ENCODE measurements at places on chromosomes 11 and 22.
A peak's percentile ranks its signal among the peaks of the same experiment; 100 is the strongest.

DNA sequence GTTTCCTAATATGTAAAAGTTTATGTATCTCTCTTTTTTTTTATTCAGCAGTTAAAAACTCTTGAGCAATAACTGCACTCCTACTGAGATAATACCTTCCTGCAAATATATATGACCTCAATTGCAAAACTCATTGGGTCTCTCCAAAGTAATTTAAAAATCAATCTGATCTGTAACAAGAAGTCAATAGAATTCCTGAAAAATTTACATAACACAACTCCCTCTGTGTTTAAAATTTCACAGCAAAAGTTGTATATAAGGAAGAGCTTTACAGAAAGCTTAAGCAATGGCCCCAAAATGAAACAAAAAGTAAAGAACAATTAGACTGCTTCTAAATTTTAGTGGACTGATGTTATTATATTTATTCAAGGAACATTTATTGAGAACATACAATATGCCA, 313.4 kb downstream of the DLG2 start:
- no peak for DNase-seq

- DNase-seq: no peak
Measured at GRCh38 chr11:76086743-76087635, 119.3 kb downstream of the WNT11 start.

DNA sequence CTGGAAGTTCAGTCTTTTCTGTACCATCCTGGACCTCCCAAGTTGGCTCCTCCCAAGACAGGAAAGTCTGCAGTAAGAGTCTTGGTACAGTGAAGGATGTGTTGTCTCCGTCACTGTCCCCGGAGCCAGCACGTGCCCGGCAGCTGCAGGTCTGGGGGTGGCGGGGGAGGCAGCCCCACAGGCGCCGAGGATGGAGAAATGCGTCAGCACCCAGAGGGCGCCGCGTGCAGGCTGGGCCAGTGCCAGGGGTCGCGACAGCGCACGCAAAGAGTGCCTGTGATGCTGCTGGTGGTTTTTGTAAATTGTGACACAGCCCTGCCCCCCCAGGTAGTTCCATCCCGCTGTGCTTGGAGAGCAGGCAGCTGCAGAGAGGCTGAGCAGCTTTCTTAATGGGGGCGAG, 1200.5 kb downstream of the BRD1 start:
- no peak for DNase-seq

GRCh38 chr22:31075961-31076360, 5.2 kb upstream of the SMTN start:
- no peak for DNase-seq

DNA sequence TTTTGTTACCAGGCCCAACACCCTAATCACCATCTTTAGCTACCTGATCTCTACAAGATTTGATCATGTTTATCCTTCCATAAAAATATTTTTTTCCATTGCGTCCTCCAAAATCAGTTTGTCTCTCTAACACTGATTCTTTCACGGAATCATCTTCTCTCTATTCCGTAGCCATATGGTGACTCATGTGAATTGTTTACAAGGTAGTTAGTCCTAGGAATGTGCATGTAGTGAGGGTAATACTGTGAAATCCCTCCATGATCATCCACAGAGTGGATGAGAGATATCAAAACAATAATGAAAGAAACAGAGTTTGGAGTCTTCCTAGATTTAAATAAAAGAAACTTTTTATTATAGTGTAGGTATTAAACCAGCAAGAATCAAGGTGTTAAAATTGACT, 230.2 kb downstream of the METTL15 start:
- DNase-seq: no peak

- DNase-seq: no peak
Measured at GRCh38 chr11:132448334-132448995, 1078.0 kb downstream of the NTM start.

DNA sequence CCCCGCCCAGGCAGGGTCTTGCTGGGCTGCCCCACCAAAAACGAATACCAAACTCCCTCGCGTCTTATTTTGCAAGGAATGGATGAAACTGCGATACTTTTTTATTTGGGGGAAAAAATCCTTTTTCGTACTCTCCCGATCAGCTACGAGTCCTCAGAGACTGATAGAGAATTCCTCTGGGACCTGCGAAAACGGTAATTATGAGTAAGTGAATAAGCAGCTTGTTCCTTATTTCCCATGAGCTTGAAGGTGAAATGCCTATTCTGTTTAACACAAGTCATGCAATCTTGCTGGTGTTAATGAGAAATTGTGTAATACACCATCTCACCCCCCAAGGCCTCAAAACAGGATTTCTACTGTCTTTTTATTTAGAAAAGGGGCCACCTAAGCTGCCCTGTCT, 5.5 kb downstream of the GRK3 start:
- DNase-seq: no peak

GRCh38 chr11:44760917-44761550, 34.3 kb downstream of the TSPAN18 start:
- no peak for DNase-seq

GRCh38 chr11:12266943-12267342, 110.4 kb upstream of the PARVA start:
- no peak for DNase-seq

GRCh38 chr11:131693756-131694155, 323.3 kb downstream of the NTM start:
- no peak for DNase-seq

DNA sequence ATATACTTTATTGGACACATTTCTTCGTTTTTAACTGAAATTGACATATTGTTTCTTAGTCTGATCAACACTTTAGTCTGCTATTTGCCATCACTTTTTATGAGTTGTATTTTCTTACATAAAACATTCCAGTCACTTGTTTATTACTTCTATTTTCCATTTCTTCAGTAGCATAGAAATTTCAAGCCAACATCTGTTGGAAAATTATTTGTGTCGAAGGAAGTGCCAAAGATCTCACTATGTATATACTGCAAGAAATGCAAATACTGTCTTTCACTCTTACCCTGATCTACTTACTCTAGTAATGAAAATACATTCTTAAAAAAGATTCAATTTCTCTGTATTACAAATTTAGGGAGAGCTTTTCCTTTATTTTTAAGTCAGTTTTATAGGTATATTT, 105.9 kb downstream of the SLC17A6 start:
- DNase-seq: no peak

DNA sequence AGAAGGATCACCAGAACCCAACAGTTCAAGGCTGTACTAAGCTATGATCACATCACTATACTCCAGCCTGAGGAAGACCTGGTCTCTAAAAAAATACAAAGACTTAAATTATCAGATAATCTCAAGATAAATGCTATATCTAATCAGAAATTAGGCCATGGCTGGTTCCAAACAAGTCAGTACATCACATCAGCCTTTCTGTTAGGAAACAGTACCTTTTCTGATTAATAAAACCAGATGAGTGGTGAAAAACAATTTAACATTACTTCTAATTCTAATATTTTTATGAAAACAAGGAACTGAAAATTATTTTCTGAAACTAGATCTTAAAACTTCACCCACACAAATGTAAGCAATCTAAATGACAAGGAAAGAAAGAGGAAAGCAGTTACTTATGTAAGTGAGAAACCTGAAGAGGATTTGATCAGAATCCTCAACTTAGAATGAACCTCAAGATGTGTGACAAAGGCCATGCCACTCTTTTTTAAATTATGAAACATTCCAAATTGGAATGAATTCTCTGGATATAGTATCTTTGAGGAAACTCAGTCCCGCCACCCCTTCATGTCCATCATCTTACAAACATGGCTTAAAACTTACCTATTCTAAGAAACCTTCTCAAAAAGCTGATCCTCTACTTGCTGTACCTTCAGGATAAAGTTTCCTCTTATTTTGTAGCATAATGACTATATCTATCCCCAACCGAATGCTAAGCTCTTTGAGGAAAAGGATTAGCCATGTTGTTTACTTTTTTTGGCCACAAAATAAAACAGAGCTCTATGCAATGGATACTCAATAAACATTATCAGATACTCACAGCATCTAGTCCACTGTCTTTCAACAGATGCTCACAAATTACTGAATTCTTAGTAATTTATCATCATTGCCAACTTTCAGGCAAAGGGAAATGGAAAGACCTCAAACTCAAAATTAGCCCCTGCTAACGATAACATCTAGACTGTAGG, 132.0 kb downstream of the MRTFA start:
- DNase-seq: no peak

DNA sequence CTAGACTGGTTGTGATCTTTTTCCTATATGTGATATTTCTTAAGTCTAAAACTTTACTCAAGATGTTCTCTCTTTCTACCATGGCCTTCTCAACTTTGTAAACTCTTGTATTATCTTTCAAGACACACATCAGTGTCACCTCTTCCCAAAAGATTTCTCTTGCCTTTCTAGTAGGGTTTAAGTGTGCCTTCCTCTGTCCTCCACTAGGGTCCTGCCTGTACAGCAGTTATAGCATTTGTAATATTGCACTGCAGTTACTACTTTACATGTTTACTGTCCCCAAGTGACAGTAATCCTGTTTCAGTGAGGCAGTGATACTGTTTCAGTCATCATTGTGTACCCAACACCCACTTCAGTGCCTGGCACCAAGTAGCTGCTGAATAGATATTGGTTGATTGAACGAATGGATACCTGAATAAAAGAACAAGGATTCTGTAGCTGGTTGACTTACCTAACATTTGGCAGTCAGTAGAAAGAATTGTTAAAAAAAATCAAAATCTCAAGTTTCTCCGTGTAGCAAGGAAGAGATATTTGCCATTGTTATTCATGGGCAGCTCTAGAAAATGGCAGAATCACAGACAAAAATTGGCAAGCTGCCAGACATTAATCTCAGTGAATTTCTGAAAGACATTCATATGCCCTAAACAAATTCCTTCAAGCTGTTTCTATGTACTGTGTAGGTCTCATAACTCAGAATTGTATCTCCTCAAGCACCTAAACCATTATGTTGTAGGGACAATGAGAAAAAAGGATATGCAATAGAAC, 79.4 kb downstream of the RBMXL2 start:
- DNase-seq: peak; percentile 1

DNA sequence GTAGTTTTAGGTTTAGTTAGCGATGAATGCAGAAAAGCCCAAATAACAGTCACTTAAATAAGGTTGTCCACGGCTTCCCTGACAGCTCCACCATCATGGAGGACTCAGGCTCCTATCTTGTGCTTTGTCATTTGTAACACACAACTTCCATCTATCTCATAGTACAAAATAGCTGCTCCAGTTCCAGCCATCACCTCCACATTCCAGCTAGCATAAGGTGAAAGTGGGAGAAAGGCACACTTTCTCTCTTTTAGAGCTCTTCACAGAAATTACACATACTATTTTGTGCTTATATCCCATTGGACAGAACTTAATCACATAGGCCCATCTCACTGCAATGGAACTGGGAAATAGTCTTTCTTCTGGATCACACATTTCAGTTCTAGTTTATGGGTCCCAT, 8.7 kb downstream of the THY1 start:
- no peak for DNase-seq

GRCh38 chr11:103700622-103701021, 335.8 kb upstream of the DDI1 start:
- DNase-seq: no peak

GRCh38 chr11:44016546-44017442, 31.0 kb upstream of the ACCSL start:
- no peak for DNase-seq

DNA sequence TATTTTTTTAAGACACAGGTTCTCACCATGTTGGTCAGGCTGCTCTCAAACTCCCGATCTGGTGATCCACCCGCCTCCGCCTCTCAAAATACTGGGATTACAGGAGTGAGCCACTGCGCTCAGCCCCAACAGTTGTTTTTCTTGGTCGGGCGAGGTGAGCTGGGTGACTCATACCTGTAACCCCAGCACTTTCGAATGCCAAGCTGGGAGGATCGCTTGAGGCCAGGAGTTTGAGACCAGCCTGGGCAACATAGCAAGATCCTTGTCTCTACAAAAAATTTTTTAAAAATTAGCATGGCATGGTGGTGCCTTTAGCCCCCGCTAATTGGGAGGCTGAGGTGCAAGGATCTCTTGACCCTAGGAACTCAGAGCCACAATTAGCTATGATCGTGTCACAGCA, 7.0 kb upstream of the NF2 start:
- DNase-seq: no peak

DNA sequence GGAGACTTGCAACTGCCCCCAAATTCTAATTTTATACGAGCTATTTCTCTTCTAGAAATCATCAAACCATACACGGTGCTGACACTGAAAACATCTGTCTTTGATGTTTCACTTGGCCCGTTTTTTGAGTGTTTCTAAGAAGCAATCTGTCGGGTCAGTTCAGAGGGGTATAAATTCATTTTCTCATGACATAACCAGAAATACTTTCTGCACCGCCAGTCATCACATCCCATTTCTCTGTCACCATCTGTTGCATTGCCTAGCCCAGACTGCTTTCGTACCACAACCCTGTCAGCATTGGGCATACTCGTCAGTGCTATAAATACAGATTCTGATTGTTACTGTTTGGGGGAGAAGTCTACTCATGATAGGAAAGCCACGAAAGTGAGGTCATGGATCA, 63.1 kb upstream of the CCDC90B start:
- no peak for DNase-seq

Measured in KBM-7 (cell line).